ENCODE measurements at places on chromosomes 5 and 9.

GRCh38 chr5:134594797-134595457, 37.7 kb downstream of the SAR1B start:
- DNase-seq = no peak

DNA sequence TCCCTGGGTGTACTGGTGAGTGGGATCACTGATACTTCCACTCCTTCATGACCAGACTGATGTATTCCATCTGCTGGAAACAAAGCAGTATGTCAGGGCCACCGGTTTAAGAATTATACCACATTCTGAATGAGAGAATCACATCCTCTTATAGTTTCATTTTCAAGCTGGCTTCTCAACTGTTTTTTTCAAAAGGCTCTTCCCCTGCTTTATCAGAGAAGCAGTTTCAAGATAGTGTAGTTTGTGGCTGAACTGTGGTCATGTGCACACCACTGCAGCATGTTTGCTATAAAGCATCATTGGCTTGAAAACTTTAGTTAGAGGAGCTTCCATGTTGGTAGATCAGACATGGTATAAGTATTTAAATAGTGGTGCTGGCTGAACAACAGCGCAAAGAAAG, 450.5 kb upstream of the CDH10 start:
- no peak for DNase-seq

DNA sequence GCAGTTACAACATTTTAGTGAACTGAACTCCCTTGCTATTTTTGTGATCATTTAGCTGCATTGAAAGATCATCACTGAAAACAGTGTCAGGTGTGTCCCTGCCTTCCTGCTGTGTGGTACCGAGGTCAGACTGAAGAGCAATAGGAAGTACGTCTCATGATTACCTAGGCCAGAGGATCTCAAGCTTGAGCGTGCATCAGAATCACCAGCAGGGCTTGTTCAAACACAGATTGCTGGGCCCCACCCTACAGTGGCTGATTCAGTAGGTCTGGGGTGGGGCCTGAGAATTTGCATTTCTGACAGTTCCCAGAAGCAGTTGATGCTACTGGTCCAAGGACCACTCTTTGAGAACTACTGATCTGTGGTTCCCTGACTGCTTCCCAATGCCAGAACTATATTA, 159.6 kb downstream of the ACTL7B start:
- no peak for DNase-seq

DNA sequence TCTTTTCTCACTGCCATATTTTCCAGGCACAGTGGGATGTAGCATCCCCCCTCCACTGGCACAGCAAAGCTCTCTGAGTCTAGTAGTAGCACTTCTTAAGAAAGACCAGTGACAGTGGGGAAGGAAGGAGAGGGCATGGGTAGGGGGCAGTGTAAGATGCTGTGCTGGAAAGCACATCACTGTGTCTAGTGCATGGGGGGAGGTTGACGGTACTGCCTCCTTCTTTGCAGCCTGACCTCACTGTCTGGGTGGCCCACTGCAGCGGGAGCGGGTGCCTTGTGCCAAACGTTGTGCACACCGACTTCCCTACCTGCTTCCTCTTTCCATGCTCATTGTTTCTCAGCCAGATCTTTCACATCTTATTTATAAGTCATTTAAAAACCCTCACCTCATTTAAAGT, 91.8 kb downstream of the PDE8B start:
- DNase-seq = no peak

DNA sequence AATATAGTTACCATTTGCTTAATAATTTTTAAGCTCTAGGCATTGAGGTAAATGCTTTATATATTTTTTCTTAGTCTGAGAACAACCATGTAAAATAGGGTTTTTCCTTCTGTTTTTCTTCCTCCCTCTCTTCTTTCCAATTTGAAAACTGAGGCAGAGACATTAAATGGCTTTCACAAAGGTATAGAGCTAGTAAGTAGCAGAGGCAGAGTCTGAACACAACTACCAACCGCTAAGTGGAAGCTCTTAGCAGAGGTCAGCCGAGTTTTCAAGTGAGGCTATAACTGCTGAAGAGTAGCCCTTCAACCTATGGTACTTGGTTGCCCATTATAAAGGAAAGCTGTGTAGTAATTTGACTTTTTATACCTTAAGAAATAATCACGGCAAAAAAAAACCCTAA, 187.1 kb downstream of the MEF2C start:
- DNase-seq = no peak

DNA sequence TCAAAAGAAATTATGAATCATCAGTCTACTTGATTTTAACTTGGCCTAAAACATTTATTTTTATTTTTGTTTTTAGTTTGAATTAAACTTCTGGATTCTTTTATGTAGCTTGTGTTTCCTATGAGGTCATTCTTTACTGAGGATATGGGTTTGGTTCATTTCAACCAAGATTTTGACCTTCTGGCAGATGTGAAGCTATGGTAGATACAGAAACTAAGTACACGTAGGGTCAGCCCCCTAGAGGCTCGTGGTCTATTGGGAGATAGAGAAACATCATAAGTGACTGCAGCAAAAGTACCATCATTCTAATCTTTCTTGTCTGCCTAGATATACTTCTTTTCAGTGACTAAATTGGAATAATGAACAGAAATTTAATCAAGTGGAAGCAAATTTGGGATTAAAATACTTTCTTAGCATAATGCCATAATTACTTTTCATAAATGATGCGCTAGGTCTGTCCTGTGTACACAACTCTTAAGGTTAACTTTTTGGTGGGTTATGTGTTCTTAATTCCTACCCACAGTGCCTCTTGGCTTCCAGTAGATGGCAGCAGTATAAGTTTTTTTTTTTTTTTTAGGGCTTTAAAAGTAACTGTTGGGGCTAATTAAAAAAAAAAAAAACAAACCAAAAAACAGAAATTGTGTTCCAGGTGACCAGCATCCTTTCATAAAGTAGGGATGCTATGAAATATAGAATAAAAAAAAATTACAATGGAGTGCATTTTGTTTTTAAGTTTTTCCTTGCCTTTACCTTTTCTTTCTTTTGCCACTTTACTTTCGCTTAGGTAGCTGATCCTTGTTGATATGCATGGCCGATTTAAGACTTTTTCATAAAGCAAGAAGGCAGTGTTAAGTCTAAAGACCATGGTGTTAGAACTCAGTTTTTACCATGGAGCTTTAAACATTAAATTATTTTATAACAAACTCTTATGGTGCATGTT, 49.9 kb downstream of the LRRTM2 start:
- DNase-seq = no peak

Measured in right cardiac atrium (tissue), 5 donors.